HEK293T (cell line): ENCODE measurements at places on chromosomes 11 and 22.
A peak's percentile ranks its signal among the peaks of the same experiment; 100 is the strongest.

DNA sequence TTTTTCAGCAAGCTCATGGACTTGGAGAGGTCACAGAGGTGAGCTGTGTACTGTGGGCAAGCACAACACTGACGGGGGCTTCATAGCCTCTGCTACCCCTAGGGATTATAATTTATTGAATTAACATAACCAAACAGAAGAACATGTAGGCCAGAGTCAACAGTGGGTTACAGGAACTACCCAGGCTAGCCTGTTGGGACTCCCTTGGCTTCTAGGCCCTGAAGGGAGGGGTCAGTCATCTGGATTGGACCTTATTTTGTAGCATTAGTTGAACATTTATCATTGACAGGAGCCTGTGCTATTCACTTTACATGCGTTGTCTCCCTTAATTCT is 56.9 kb downstream of the KREMEN1 start:
- DNase-seq: no peak

DNA sequence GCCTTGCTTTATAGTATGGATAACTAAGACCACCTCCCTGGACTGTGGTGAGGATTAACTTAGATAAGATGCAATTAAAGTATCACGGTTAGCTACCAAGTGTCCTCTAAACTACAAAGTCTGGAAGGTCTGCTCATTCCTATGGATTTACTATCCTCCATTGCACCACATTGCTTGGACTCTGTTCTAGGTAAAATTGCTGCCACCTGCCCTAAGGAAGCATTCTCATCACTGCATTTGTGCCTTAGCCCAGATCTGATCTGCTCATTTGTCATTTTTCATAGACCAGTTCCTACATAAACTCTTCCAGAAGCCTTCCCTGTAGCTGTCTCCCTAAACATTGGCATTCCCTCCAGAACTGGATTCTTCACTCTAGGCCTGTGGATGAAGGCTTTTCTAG is 380.0 kb downstream of the INSC start:
- no peak for DNase-seq

DNA sequence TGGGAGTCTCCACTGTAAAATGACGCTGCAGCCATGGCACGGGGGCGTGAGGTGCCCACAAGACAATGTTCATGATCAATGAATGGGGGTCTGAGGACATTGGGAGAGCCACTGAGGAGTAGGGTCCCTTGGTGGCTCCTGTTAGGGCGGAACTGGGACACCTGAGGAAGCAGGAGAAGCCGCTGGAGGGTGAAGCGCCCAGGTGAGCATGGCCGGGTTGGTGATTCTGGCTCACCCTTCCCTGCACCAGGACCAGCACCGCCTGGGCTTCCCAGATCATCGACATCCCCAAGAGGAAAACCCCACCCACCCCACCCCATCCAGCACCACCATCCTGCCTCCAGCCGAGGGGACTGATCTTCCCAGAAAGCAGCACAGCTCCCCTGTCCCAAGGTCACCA is 30.6 kb downstream of the SHANK2 start:
- DNase-seq: no peak

- DNase-seq: no peak
Measured at GRCh38 chr11:104015649-104016415, 20.6 kb upstream of the DDI1 start.

DNA sequence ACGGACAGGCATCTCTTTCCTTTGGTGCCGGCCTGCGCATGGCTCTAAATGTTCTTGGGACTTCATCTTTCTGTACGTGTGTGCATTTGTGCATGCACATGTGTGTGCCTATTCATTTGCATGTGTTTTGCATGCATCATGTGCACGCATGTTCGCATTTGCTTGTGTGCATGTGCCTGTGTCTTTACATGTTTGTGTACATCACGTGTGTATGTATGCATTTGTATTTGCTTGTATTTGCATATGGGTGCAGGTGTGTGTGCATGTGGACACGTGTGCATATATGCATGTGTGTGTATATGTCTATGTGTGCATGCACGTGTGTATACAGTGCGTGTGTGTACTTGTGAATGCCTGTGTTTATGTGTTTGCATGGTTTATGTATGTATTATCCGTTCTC is 13.5 kb upstream of the FADD start:
- DNase-seq: no peak

DNA sequence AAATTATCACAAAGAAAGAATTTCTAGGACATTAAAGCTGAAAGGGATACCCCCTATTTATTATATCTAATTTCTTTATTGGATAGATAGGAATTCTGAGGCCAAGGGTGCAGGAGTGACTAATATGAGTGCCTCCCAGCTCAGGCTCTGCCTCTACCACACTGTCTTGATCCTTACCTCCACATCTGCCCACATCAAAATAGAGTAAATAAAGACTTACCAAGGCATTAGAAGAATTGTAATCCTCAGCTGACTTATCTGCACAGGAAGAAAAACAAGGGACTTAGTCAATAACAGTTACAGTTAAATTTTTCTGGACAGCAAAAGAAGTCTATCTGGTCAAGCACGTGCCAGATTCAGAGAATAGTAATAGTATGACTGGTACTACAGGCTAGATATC is 72.6 kb upstream of the GDPD4 start:
- DNase-seq: no peak

DNA sequence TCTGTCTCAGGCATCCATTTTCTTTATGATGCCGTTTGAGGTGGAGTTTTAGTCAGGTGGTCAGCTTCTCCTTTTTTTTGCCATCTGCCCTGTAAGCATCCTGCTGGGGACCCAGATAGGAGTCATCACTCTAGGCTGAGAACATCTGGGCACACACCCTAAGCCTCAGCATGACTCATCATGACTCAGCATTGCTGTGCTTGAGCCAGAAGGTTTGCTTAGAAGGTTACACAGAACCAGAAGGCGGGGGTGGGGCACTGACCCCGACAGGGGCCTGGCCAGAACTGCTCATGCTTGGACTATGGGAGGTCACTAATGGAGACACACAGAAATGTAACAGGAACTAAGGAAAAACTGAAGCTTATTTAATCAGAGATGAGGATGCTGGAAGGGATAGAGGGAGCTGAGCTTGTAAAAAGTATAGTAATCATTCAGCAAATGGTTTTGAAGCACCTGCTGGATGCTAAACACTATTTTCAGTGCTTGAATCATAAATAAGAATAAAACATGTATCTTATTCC is 10.9 kb upstream of the HBE1 start:
- peak; percentile 13 for DNase-seq

DNA sequence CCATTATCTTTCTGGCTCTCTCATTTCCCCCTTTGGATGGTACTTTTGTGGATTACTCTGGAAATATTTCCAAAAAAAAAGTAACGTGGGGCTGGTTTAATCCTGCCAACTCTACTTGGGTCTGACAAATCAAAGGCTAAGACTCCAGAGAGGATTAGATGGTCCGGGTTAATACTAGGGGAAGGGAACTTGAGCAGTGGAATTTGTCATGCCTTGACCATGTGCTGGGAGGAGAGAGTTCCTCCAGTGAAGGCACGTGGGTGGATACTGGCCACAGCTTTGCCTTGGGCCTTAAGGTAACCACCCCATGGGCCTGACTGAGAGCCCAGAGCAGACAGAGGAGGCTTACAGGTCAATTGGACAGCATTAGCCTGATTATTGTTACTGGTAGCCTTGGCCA is 120.3 kb downstream of the NAV2 start:
- no peak for DNase-seq

GRCh38 chr11:92322225-92322624 is 97.6 kb downstream of the FAT3 start:
- no peak for DNase-seq

DNA sequence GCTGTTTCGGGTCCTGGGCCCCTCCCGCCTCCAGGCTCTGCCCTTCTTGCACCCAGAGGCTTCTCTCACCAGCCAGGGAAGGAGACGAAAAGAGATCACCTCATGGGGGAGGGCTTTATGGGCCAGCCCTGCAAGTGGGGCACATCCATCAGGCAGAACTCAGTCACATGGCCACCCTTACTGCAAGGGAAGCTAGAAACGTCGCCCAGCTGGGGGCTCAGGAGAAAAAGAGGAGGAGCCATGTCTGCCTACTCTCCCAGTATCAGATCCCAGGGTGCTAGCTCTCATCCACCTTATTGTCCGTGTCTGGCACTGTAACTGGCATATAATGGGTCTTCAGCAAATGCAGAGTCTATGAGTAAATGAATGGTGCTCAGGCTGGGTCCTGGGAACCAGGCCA is 24.2 kb downstream of the MFNG start:
- no peak for DNase-seq

DNA sequence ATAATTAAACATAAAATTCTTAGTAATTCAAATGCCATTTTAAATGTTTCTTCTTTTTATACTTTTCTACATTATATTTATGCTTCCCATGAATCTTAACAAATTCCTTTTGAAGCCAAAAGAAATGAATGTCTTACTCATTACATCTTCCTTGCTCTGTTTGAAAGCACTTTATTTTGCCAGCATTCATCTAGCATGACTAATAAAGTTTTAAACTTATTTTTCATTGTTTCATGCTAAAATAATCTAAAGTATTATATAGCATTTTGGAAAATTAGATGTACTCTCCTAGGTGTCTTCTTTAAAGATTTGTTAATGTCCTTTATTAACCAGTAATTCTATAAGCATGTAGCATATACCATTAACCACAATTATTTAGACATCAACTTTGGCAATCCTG is 9.7 kb upstream of the PIWIL4 start:
- DNase-seq: no peak

- no peak for DNase-seq
Measured at GRCh38 chr11:75705541-75705940, 12.1 kb upstream of the MOGAT2 start.

DNA sequence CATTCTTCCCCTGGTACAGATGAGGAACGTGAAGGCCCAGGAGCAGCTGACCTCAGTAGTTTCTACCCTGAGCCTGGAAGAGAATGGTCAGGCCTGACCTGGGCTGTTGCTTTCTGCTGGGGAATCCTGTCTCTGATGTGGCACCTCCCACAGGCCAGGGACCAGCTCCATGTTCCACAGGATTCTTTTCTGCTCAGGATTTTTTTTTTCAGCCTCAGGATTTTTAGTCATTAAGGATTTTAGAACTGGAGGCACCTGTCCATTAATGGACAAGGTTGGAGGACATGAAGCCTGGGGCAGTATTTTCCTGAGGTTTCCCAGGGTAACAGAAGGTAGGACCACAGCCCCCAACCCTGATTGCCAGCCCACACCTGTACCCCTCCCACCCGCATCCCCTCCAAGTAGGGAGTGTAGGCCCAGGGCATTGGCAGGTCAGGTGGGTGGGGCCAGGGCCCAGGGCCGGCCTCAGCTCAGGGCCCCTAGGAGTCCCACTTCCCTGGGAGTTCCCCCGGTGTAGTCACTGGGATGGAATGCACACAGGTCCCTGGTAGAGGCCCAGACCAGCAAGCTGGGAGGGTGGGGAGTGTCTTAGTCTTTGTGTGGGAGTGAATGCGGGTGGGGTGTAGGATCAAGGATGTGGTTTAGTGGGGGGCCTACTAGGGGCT is 16.1 kb downstream of the BIK start:
- DNase-seq: no peak

GRCh38 chr11:96265220-96265737 is 77.7 kb downstream of the MAML2 start:
- DNase-seq: no peak

DNA sequence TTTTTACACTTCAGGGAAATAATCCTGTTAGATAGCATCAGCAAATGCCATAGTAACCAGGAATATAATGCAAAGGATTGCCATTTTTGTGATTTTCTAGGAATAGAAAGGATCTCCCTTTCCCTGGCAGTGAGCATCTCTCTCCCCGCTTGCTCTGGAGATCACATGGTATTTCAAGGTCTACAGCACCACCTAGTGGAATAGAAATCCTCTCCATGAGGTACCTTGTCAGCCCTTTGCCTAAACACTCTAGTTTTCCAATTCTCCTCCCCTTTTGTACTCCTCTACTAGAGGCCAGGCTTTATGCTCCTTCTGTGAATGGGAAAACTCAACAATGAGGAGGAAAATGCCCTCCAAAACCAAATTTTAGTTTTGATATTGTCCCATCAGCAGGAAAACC is 78.4 kb downstream of the XRRA1 start:
- peak; percentile 42 for DNase-seq

GRCh38 chr22:35986088-35986487 is 42.5 kb downstream of the RBFOX2 start:
- DNase-seq: no peak

DNA sequence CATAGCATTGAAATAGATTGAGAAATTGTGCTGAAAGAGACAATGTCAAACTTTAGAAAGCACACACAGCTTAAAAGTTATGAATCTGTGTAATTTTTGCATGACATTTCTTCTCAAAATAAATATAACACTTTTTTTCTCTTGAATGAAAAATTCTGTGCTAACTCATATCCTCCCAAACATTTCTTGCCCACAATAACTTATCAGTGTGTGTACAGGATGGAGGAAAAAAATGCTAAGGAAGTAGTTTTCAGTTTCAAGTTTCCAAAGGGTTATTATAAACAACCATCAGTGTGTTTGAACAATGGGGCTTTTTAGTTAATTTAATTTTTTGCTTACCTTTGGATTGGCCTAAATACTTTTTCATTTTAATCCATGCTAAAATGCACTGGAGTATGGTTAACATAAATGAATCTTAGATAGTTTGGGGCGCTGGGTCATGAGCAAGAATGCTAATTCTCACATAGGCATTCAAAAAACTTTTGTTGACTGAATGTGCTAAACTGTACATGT is 82.9 kb upstream of the ARHGAP20 start:
- DNase-seq: no peak

GRCh38 chr22:32561756-32562155 is 87.1 kb downstream of the FBXO7 start:
- DNase-seq: no peak

GRCh38 chr11:85723088-85723487 is 37.1 kb upstream of the CCDC89 start:
- no peak for DNase-seq

GRCh38 chr11:3154001-3154599 is 11.0 kb downstream of the OSBPL5 start:
- no peak for DNase-seq

GRCh38 chr11:36622431-36623136 is 24.5 kb upstream of the RAG2 start:
- DNase-seq: peak; percentile 34

GRCh38 chr22:40113696-40114095 is 64.0 kb upstream of the TNRC6B start:
- no peak for DNase-seq

- no peak for DNase-seq
Measured at GRCh38 chr11:121523581-121524232, 70.9 kb upstream of the SORL1-AS1 start.

DNA sequence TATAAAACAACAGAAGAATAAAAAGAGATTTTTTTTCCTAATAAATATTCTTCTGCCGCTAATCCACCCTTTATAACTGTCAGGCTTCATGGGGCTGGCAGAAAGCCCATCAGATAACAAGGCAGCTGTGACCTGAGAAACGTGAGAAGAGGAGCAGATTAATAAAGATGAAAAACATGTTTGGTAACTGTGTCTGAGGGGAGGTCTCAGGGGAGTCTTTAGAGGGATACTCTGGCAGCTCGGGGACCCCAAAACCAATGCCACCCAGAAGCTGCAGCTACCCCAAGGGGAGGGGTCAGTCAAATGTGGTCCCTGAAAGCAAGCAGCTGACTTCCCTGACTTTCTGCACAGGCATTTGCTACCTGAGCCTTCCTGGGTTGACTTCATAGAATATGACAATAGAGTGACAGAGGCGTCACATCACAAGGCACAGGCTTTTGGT is 48.4 kb upstream of the POU2AF1 start:
- DNase-seq: peak; percentile 24
